ENCODE measurements at places on chromosomes 4 and X.

DNA sequence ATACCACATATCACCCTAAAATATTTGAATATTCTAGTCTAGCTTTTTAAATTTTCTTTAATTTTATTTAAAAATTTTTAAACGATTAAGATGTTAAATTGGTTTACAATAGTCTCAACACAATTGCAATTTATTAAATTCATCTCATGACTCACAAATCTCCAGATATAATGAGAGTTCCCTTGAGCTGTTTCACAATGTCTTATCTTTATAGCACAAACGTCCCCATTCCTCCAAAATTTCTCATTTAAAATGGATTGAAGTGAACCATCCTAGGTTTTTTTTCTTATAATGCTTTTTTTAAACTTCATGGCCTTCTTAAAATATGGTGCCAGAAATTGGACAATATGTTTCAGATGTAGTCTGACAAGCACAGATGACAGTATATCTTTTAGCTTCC, 204.4 kb downstream of the GABRB1 start:
- no peak for DNase-seq

- no peak for DNase-seq
Observed at GRCh38 chrX:50747471-50747900, 66.5 kb downstream of the SHROOM4 start.

DNA sequence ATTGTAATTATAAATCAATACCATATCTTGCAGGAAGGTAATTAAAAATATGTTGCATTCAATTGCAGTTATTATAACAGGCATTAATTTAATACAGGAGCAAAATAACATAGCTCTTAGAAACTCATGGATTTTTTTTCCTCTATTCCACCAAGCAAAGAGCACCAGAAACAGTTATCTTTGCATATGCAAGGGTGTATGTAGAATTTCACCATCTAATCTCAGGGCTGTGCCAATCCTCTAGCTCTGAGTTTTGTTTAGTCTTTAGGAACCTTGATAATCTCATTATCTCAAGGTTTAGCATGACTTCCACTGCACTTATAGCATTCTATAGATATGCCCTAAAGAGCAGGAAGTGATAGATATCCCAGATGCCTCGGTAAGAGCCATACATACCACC, 197.5 kb downstream of the VEGFC start:
- DNase-seq = no peak

GRCh38 chrX:120726294-120726693, 96.4 kb upstream of the C1GALT1C1 start:
- DNase-seq = no peak

GRCh38 chr4:87835197-87835596, 2.4 kb downstream of the MEPE start:
- no peak for DNase-seq

GRCh38 chrX:40471965-40472648, 108.7 kb upstream of the ATP6AP2 start:
- DNase-seq = no peak

DNA sequence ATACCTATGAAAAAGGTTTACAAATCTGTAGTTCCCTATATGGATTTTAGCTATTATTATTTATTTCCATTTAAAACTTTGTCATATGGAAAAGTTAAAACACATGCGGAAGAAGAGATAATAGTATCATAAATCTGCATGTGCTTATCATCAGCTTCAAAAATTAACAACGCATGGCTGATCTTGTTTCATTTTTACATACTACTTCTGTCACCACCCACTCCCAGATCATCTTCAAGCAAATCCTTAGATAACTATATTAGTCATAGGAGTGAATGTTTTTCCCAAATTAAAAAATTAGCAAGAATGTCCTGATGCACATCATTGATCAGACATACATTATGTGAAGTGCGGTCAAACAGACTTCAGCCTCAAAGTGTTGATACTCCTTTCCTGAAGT, 24.6 kb upstream of the MOB1B start:
- DNase-seq = no peak

DNA sequence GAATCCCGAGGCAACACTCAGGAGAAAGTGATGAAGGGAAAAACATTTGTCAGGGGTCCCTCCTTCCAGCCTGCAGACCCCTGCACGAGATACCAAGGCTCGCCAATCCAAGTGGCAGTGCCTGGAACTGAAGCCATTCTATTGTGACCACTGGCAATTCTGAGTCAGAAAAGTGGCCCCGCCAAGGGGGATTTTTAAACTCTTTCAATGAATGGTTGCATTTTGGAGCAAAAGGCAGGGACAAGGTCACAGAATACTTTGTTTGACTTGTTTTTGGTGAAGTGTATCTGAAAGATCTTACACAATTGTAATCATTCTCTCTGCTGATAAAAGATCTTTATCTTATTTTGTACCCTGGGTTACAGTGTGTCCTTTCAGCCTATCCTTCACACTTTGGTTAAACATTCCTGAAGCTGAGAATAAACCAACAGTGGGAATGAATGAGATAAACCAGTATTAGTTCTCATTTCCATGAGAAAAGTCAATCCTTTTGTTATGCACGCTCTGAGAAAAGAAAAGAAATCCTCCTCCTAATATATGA, 115.9 kb upstream of the PDLIM3 start:
- DNase-seq = no peak

GRCh38 chrX:19747652-19748610, 139.5 kb downstream of the SH3KBP1 start:
- DNase-seq = no peak

DNA sequence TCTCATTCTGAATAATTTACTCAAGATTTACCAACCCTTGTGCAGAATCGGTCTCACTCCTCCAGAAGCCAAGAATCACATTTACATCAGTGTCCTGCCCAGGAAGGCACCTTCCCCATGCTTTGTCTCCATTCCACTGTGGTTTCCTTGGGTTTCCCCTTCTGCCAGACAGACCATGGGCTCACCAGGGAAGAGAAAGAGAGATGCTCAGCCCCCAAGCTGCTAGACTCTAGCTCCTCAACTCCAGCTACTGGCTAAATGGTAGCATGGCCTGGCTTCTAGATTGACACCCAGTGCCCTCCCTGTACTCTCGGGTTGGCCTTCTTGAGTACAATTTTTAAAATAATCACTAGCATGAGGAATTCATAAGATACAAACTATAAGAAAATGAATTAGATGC, 12.9 kb downstream of the TLR10 start:
- DNase-seq = no peak

DNA sequence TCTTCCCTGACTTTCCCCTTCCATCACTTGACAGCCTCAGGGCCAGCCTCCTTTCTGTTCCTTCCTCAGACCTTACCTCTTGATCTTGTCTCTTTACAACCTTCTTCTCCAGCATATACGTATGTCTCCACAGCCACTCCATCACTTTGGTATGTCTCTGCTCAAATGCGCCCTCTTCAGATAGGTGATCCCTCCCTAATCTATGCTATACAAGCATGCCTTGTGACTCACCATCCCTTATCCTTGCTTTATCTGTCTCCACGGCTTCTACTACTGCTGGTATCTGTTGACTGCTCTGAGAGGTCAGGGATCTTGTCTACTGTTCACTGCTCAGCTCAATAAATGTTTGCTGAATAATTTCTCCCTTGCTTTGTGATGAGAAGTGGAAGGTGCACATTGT, 9.0 kb downstream of the ARAP2 start:
- no peak for DNase-seq

All from cortex of kidney (tissue), 1 donor.